ENCODE measurements at places on chromosomes 4 and X.
A peak's percentile ranks its signal among the peaks of the same experiment; 100 is the strongest.

DNA sequence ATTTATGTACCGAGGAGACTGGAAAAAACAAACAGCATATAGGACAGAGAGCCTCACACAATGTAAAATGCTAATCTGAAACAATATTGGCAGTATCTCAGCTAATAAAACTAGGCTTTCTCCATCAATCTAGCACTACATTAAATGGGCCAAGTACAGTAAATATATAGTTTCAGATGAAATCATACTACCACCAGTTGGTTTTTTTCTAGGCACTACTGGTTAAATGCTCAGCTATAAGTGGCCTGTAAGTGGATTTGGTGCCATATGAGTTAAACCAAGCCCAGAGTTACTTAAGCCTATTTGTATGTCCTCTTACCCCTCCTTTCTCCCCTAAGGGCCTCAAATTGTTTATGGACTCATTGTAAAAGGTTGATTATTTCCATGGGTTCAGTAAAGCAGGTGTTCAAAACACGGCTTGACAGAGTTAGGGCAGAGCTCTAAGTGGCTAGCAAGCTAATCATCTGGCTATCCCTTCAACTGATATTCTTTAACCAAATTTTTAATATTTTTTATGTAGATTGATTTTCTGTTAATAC lies 57.5 kb downstream of the FAM13A start:
- no peak for DNase-seq

- DNase-seq = peak; percentile 25
Observed at GRCh38 chr4:106864231-106864630, 171.9 kb downstream of the DKK2 start.

DNA sequence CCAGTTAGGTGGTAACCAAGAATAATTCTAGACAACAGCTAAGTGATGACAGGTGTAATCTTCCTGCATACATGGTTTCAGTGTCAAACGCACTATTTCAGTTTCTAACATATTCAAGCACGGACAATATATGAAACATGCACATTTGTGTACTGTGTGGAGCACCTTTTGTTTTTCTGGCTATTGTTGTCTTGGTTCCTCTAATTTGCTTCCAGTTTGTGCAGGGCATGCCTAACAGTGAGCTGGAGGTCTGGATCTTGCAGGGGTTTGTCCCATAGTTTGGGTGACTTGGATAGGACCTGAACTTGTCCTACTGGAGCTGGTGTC lies 70.5 kb upstream of the TBC1D9 start:
- no peak for DNase-seq

DNA sequence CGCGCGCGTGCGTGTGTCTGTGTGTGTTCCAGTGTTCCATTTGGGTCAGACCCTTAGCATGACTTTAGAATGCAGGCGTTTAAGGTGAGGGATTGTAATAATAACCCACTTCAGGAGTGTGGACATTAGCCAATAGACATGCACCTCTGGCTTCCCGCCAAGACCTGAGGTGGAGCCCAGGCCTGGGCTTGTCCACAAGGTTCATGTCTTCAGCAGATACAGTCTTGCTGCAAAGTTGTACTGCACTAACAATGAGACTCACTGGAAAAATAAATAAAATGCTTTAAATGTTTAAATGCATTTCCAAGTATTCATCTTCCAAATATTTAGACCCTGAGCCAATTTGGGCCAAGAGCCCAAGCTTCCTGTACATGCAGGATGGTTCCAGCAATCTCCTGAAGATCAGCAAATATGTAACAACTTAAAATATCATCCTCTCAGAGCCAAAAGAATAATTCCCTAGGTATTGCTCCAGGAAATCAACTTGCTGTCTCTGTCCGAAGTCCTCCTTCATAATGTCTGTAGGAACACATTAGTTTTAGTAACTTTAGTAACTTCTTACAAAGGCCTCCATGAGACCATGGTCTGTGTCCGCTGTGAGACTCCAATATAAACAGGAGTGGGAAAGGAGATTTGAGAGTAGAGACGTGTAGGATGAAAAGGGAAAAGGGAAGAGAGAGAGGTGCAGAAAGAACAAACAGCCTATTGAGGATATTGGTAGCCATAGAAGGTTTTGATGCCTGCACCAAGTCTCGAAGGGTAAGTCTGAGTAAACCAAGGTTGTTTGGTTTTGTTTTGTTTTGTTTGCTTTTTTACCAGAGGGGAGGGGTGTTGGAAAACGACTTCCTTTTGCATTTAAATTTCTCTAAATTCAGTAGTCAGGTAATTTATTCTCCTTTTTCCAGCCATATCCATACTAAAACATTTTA lies 98.5 kb upstream of the KLF3 start:
- DNase-seq = peak; percentile 8

GRCh38 chr4:76197971-76198410 lies 15.6 kb downstream of the SCARB2 start:
- DNase-seq = peak; percentile 25

DNA sequence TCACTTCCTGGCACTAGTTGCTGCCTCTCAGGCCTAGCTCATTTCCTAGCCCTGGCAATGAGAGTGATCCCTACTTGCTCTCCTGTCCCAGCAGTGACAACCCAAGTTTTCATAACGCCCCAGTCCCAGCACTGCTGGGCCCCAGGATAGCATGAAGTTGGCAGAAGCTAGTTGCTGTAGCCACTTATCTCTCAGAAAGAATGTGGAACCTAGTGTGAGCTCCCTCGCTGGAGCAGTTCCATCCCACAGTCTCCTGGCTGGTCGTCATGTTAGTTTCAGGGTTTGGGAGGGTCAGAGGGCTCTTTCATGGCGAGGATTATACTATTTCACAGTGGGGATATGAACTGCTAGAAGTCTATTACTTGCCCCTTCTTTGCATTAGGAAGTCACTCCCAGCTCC lies 5.1 kb downstream of the PF4 start:
- no peak for DNase-seq

- no peak for DNase-seq
Observed at GRCh38 chr4:74044677-74045076, 6.2 kb upstream of the CXCL3 start.

GRCh38 chr4:13558881-13559280 lies 14.6 kb upstream of the NKX3-2 start:
- no peak for DNase-seq

DNA sequence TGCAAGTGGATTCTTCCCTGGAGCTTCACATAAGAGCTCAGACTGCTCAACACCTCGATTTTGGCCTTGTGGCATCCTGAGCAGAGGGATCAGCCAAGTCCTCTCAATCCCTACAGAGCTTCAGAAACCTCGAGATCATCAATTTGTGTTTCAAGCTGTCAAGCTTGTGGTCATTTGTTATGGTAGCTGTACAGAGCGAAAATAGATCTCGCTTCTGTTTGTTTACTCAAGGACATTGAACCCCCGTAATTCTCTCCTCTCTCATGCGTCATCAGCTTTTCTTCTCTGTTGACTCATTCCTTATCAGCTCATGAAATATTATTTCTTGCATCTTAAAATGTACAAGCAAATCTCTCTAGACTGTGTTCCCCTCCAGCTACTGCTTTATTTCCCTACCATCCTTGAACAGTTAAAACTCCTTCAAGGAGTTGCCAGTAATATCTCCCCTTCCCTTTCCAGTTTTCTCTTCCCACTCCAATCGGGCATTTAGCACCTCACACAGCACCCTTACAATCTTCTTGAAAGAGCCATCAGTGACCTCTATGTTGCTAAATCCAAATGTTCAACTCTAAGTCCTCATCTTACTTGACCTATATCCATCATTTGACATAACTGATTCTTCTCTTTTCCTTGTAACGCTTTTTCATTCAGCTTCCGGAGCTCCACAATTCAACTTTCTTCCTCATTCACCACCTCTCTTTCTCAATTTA lies 106.2 kb upstream of the FAT1 start:
- DNase-seq = peak; percentile 19
